ACHN (cell line): ENCODE measurements at places on chromosomes 3 and 15.

DNA sequence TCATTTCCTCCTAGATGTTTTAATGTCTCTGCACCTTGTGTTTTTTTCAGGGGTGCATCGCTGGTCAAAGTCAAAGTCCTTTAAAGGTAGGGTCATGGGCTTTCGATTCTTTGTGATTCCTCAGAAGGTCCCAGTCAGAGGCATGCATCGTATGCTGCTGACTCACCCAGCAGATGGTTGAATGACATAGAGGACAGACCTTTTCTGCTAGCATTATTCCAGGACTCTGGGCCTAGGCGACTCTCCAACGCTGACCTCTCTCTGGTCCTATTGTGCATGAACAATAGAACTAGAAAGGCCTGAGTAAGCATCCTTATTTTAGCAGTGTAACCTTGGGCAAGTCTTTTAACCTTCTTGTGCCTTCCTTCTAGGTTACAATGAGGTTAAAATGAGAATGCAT lies 75.9 kb downstream of the DGKG start:
- DNase-seq, result no peak

GRCh38 chr3:125107861-125108567 lies 52.2 kb upstream of the HEG1 start:
- peak; percentile 84 for DNase-seq

DNA sequence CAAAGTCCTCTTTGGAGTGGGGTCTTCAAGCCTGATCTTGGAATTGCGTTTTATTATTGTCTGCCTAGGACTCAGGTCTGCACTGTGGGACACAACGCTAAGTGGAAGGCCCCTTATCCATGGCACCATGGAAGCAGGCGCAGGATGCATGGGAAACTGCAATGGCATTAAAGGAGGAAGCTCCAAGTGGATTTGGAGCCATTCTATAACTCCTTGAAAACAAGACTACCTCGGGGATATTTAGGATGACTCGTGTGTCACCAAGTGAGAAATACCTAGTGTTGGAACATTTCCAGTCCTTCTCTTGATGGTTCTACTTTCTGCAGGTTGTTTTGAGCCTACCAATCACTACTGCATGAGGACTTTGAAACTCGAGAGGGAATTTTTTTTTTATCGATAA lies 126.6 kb upstream of the ZBED2 start:
- no peak for DNase-seq

- DNase-seq, result no peak
Measured at GRCh38 chr3:72761410-72761809, 86.8 kb downstream of the SHQ1 start.

GRCh38 chr3:110341047-110341446 lies 730.6 kb upstream of the NECTIN3 start:
- DNase-seq, result no peak

DNA sequence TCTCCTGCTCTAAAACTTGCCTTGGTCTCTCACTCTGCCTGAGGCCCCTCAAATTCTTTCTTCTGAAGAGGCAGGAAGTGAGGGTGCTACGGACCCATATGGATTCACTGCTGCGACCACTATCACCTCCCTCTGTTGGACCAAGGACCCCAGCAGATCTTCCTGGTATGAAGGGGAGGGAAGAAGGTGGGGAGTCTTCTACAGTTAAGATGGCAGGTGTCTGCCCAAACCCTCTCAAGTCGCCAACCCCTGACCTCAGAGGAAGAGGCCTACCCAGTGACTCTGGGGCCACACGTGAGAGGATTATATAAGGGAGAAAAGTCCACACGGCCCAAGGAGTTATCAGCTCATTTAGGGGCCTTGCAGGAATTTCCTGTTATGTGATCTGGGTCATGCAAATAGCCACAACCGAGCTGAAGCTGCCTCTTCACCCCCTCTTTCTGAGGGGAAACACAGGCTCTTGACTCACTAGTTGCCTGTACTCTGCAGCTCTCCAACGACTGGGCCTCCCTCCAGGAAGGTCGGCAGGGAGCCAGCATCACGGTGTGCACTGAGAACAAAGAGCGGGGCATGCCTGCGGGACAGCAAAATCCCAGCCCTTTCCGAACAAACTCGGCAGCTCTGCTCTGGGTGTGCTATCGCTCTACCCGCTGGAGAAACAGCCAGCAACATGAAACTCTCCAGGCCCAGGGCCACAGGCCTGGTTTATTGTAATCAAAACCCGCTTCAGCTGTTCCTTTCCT lies 116.0 kb downstream of the XXYLT1 start:
- peak; percentile 14 for DNase-seq
